ENCODE measurements at places on chromosomes 16 and 17.
A peak's percentile ranks its signal among the peaks of the same experiment; 100 is the strongest.

- DNase-seq, result no peak
Measured at GRCh38 chr16:49441366-49441780, 67.8 kb downstream of the C16orf78 start.

- no peak for DNase-seq
Measured at GRCh38 chr16:85393674-85394451, 219.3 kb upstream of the GSE1 start.

DNA sequence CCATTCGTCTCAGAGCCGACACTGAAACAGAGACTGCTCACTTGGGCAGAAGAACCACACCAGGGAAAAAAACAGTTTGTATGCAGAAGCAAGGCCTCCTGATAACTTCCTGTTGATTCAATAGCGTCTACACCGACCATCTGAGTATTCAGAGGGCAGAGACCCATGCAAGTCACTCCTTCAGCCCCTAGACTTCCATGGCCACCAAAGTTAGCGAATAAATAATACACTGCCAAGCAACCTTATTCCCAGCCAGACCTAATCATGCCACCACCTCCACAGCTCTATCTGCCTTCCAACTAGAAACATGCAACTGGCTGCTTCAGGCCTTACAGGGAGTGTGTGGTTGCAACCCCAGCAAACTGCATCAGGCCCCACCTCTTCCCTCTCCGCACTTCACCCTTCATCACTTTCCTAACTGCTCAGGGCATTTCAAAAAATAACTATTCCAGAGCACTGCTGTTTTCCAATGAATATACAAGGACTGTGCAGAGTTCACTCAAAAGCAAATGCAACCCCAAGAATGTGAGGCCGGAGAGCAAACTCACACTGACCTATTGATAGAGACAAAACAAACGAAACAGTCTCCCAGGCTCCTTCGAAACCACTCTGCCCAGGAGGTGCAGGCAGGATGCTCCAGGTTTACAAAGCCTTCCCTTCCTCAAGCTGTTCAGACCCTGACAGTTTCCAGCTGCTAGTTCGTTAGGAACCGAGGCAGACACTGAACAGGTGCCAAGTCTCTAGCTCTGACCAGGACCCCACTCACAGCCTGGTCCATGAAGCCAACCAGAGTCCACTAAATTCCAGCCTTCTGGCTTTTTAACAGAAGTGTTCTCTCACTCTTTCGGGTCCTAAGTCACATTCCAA lies 3.6 kb downstream of the USP7 start:
- DNase-seq, result no peak

GRCh38 chr16:73915140-73915539 lies 381.5 kb upstream of the PSMD7 start:
- no peak for DNase-seq

GRCh38 chr16:65373097-65373496 lies 251.2 kb upstream of the CDH11 start:
- no peak for DNase-seq

DNA sequence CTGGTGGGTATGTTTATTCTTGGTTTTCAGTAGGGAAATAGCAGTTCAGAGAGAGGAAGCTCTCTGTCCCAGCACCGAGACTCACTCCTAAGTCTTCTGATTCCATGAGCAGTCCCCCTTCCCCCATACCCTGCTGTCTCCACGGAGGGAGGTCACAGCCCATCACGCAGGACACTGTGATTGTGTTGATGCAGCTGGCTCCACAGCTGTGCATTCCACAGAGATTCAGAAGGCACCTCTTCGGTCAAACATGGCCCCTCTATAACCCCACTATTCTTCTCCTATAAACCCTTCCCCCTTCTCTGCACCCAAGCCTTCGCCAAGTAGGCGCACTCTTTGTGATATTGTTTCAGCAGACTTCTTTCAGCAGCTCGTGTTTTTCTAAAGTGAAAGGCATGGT lies 104.3 kb upstream of the HLF start:
- DNase-seq, result no peak

DNA sequence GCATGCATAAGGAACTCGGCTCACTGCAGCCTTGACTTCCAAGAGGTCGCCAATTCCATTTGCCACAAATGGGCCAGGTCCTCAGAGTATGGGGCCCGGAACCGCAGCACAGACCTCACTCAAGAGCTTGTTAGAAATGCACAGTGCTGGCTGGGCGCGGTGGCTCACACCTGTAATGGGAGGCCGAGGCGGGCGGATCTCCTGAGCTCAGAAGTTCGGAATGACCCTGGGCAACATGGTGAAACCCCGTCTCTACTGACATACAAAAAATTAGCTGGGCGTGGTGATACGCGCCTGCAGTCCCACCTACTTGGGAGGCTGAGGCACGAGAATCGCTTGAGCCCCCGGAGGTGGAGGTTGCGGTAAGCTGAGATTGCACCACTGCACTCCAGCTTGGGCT lies 19.6 kb upstream of the N4BP1 start:
- no peak for DNase-seq

- DNase-seq, result no peak
Measured at GRCh38 chr16:78147911-78148401, 48.5 kb downstream of the WWOX start.

- DNase-seq, result no peak
Measured at GRCh38 chr17:77695386-77695785, 263.1 kb upstream of the TNRC6C start.

GRCh38 chr16:67888331-67888730 lies 3.6 kb downstream of the NRN1L start:
- DNase-seq, result no peak

DNA sequence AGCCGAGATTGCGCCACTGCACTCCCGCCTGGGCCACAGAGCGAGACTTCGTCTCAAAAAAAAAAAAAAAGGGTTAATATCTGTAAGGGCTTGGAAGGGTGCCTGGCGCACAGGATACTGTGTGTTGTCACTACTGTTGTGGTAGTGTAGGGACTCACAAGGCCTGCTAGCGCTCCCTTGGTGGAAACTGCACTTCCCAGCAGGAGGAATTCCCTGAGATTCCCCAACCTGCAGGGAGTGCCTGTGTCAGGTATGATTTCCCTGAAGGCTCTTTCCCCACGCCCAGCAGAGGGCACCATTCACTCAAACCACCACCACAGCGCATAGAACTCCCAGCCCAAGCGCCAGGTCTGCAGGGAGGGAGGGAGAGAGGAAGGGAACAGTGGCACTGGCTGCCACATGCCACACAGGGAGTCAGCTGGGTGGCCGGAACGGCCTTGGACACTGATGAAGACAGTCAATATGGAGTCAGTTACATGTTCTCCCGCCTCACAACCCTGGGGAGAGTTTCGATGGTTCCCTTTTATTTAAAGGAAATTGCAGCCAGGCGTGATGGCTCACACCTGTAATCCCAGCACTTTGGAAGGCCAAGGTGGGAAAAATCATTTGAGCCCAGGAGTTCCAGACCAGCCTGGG lies 32.7 kb upstream of the CDH1 start:
- peak; percentile 75 for DNase-seq

DNA sequence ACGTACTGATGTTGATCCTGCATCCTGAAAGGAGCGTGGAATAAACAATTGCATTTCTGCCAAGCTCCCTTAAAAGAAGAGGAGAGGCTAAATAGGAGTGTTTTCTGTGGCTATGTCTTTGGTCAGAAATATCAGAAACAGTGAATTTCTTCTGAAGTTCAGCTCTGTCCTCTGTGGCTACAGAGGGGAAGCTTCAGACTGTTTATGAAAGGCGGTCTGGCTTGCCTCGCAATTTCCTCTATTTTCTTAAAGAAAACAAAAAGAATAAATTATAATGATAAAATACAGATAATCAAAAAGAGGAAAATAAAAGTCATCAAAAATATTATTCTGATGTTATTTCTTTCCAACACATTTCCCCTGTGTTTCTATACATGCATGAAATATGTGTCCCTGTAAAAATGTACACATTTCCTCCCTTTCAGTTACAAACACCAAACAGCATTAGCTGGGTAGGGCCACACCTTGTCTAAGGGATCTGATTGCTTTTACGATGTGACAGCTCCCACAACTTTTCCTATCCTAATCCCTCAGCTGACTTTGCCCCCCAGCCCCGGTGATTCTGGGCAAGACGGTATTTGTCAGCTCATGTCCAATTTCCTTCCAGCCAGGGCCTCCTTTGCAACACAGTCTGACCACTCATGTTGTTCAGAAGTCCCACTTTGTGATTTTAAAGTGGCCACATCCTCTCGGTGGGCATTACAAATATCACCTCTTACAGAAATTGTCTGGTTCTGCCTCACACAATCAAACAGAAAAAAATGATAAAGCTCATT lies 439.0 kb downstream of the HS3ST3B1 start:
- DNase-seq, result no peak
